Stimulated activated CD8-positive, alpha-beta memory T cell treated with anti-CD3 and anti-CD28 coated beads, Interleukin-12 subunit alpha, Interleukin-12 subunit beta, amount 100 ng/mL, for 4 hours (primary cell): ENCODE measurements at places on chromosomes 1 and 21.

DNA sequence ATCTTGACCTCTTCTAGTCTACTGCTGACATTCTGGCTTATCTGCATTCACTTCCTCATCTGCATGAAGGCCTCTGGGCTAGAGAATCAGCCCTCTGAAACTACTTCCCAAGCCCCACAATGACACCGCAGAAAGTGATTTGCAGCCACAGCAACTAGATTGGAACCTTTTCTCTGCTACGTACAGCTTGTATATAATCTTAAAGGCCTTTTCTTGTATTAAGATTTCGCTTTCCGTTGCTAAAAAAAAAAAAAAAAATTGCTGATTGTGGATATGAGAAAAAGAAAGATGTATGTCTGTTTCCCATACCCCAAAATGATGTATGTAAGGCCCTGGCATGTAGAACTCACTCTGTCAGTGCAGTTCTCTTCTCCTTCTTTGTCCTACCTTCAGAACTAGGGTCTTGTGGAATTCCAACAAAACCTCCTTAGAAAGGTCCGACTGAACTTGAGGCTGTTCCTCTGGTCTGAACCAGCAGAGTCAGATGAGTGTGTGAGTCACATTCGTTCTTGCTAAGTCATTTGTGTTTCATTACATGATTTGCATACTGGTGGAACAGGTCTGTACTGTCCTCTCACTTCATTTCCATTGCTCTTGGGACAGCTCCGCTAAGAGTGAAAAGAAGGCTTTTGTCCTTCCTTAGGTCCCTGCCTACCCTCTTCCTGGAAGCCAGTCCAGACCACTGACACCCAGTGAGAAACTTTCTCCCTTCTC is 62.7 kb downstream of the PLPP3 start:
- no peak for DNase-seq

- no peak for DNase-seq
These were observed 29.9 kb downstream of the NAV1 start for GRCh38 chr1:201568859-201569294.

DNA sequence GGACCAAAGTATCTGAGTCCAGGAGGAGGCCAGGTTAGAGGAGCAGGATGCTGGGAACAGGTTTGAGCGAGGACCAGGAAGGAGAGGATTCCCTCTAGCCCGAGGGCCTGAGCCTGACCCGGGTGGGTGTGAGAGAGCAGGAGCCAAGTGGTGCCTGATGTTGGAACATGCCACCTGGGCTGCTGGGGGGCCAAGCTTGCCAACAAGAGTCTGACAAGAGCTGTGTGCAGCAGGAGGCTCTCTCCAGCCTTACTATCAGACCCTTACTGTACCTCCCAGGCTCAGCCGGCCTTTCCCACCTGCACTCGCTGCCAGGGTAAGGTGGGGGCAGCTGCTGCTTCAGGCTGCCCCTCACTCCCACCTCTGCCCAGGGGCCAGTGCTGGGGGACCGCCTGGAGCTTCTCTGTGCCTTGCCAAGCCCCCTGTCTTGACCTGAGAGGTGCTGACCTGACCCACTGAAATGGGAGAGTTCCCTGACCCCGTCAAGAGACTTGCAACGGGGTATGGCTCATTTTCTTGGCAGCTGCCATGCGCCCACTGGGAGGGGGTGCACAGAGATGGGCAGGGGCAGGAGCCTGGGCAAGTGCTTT is 159.6 kb upstream of the VAMP3 start:
- no peak for DNase-seq

DNA sequence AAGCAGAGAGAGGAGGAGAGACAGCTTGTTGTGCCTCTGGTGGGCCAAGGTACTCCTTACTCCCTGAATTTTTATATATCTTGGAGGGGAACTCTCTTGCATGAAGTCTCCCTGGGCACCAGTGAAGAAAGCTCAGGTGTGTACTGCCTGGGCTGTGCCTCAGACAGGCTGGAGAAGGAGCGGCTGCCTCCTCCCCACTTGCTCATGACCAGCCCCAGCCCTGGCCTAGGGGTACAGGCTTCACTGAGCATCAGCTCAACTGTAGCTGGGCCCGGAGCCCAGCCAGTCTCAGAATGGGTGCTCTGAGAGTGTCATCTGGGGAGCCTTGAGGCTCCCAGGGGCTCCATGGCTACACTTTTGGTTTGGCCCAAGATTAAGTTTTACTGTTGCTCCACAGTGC is 44.8 kb upstream of the TENT5C start:
- no peak for DNase-seq

DNA sequence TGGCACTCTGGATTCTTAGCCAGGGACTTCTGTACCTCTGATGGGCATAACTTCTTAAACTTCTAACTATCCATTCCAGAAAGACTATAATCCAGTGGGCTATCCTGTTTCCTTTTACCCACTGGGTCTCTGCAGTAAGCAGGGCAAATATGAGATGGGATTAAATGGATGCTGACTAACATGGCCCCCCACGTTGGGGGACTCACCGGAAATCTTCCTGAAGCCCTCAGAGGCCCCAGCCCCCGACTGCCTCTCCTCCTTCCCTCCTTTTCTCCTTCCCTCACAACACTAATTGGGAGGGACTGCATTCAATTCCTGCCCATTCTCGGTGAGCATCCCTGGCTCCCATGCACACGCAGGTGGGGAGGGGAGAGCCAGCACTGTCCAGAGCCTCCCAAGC is 70.1 kb downstream of the SSBP3 start:
- no peak for DNase-seq

DNA sequence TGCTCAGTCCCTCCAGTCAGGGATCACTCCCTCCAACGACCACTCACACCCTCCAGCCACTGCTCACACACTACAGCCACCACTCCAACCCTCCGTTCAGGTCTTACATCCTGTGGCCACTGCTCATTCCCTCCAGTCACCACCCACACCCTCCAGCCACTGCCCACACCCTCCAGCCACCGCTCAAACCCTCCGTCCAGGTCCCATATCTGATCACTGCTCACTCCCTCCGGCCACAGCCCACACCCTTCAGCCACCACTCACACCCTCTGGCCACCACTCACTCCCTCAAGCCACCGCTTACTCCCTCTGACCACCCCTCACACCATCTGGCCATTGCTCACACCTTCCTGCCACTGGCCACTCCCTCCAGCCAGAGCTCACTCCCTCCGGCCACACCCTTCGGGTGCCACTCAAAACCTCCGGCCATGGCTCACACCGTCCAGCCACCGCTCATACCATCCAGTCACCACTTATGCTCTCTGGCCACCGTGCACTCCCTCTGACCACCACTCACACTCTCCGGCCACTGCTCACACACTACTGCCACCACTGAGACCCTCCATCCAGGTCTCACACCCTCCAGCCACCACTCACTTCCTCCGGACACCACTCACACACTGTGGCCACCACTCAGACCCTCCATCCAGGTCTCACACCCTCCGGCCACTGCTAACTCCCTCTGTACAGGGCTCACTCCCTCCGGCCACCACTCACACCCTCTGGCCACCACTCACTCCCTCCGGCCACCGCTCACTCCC is 4.7 kb upstream of the TFF1 start:
- DNase-seq: no peak
